ENCODE measurements at places on chromosomes 1 and 21.
A peak's percentile ranks its signal among the peaks of the same experiment; 100 is the strongest.

DNA sequence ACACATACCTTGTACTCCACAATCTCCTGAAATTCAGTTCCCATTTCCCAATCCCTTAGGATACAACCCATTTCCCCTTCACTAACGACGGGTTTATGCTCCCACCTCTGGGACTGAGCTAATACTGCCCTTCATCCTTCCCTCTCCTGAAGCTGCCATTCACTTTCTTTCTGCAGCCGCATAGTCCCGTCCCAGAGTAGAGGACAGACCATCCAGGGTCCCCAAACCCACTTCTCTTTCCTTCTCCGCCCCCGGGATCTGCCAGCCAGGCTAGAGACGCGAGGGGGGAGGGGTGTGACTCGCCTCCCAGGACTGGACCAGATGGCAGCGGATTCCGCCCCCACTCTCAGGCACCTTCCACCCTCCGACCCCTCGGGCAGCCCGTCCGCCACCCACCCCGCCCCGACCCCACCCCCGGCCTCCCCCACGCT, 679 bp downstream of the ABL2 start:
- peak; percentile 29 for DNase-seq

- DNase-seq, result peak; percentile 25
Measured at GRCh38 chr1:52368383-52369172, 2.6 kb upstream of the CC2D1B start.

DNA sequence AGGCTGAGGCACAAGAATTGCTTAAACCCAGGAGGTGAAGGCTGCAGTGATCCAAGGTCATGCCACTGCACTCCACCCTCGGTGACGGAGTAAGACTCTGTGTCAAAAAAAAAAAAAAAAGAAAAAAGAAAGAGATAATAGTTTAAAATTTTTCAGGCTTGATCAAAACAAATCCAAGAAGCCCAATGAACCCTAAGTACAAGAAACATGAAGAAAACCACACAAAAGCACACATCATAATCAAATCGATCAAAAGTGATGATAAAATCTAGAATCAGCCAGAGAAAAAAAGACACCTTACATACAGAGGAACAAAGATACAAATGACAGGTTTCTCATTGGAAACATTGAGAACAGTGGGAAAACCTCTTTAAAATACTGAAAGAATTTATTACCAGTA, 31.5 kb downstream of the LDLRAD1 start:
- DNase-seq, result no peak

GRCh38 chr1:245685111-245685810, 530.5 kb downstream of the KIF26B start:
- DNase-seq, result no peak

DNA sequence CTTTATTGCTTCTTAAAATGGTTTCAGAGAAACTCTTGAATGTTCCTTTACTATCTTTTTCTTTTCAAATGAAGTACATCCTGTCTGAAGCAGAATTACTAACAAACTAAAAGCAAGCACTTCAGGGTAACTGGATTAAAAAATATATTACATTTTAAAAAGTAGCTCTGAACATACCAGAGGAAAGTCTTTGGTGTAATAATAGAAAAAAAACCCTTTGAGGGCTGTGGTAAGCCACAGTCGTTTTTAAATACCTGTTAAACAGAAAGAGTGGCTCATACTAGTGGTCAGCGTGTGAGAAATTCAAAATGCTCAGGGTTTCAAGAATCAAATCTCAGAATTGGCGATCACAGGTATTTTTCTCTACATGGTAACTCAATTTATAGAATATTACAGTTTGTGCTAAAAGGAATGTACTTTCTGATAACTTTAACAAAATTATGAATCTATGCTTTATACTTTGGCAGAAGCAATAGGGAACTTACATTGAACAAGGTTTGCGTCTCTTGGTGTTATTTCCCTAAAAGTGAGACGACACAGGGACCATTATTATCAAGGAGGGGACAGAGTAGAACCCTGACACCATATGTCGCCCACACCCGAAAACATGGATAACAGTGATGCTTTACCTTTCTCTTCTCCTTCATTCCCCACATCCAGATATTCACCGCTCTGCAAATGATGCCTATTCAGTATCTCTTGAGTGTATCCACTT, 97.0 kb upstream of the DPH5 start:
- DNase-seq, result no peak

GRCh38 chr1:29653886-29654450, 417.6 kb downstream of the PTPRU start:
- DNase-seq, result no peak

GRCh38 chr1:116807394-116808199, 53.4 kb downstream of the CD2 start:
- DNase-seq, result no peak

DNA sequence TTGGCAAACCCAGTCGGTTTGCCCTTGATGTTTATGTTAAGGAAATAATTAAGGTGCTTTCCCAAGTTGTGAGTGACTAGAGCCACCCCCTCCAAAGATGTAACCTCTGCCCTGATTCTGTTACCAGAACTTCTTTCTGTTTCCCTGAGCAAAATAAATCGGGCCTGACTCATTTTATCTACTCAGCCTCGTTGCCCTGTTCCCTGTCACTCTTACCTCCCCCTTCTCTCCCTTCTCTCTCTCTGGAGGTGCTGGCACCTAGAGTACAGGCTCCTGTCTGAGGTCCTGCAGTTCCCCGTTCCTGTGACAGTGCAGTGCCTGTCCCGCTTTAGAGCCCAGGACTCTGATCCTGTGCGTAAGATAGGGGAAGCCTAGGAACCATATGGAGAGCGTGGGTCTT, 35.4 kb downstream of the CXADR start:
- DNase-seq, result no peak

DNA sequence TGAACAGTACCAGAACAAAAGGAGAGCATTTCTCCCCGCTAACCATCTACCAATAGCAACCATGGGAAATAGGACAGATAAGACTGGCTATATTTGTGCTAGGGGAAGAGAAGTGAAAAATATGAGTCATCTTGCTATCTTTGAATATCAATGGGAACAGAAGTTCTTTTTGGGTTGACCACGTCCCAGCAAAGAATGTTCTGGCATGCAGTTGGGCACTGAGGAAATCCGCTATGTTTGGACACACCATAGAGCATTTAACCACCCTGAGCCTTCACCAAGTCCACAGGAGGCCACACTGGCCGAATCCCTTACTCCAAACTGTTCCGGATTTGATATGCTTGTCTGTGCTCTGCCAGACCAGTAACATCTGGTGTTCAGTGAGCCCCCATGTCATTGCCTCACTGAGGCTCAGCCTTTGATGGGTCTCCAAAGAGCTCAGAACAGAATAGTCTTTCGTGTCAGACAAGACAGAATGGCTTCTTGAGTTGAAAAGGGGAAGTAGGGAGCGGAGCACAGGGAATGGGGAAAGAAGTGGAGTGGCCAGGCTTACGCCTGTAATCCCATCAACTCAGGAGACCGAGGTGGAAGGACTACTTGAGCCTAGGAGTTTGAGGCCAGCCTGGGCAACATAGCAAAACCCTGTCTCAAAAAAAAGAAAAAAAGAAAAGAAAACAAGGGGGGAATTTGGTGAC, 81.4 kb downstream of the SMYD2 start:
- DNase-seq, result peak; percentile 77

DNA sequence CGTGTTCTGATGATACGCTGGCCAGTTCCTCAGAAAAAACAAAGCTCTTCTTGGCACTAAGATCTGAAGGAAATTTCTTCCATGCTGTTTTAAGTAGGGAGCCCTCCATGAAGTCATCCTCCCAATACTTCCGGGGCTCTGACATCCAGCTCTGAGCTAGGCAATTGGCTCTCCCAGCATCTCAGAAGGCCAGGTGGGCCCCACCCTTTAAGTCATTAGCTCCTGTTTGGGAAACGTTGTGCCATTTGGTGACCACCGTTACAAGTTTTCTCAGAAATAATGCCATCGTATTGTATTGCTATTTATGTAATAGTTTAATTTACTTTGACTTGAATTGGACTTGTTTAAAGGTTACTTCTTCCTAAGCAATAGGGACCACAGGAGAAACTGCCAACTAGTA, 130.3 kb upstream of the EDN2 start:
- DNase-seq, result no peak

- peak; percentile 93 for DNase-seq
Measured at GRCh38 chr1:30877205-30877912, 31.2 kb downstream of the SDC3 start.

- DNase-seq, result no peak
Measured at GRCh38 chr1:201499191-201499590, 7.7 kb downstream of the CSRP1 start.

DNA sequence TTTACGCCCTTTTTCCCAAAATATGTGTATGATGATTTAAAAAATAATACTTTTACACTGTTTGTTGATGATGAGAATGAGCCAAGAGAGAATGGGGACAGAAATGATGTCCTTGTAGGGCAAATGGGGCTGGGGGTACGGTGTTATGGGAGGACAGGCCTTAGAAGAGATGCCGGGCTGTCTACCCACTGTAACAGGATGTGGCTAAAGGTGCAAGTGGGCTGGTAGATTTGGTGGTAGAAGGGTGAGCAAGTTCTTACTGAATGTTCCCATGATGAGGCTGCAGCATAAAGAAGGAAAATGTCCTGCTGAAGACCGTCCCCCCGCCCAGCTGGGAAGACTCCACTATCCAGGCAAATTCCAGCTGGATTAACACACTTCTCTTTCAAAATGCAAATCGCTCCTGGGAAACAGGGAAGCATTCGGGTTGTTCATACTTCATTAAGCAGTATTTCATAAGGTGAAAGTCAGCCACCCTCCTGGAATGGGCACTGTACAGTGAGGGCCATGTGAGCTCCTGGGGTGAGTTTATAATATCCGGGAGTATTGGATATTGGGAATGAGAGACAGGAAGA, 14.0 kb downstream of the GPA33 start:
- DNase-seq, result no peak

- no peak for DNase-seq
Measured at GRCh38 chr1:228513236-228513900, 26.2 kb downstream of the RNF187 start.

GRCh38 chr1:153959454-153959853, 1.0 kb upstream of the CRTC2 start:
- no peak for DNase-seq

DNA sequence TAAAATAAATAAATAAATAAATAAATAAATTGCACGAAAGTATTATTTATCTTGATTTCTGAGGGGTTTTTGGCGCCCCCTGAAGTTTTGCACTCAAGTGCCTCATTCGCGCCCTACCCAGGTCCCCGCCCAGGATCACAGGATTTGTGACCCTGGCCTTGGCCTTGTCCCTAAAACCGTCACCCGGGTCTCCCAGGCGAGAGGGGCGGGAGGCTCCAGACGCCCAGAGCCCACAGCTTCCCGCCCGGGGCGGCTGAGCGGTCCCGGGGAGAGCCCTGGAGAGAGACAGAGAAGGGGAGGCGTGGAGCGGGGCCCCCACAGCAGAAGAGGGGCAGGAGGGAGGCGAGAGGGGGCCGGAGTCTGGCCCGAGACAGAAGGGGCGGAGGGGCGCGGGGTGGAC, 91.8 kb upstream of the CASZ1 start:
- no peak for DNase-seq

DNA sequence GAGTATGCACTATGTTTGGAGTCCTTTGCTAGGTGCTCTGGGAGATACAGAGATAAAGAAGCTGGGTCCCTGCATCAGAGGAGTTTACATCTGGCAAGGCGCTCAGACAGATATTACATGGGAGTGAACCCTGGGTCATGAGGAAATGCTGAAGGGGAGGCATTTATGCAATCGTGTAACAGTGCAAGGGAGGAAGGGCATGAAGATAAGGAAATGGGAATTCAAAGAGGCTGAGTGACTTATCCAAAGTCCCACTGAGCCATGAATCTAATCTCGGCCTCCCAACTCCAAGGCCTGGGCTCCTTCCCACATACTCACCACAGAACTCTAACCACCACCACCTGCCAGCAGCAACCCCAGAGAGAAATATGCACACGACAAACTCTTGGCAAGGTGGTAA, 51.6 kb downstream of the FAM163A start:
- DNase-seq, result no peak

DNA sequence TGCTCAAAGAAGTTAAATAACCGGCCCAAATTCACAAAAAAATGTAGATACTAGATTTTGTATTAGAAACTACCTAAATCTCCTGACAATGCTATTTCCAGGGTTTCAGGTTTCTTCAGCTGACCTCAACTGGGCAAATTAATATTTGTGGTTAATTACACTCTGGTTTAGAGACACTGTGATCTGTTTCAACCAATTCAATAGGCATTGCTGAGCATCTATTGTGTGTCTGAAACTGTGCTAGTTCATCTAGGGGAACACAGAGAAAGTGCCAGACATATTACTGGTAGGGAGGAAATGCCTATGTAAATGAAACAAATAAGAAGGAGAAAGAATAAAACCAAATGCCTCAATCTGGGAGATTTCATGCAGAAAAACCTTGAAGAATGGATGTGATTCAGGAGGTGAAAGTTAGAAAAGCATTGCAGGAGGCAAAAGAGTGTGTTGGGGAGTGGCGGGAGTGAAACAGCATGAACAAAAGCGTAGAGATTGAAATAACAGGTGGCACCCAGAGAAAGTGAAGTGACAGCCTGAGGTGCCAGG, 51.3 kb upstream of the IVNS1ABP start:
- DNase-seq, result no peak

- DNase-seq, result no peak
Measured at GRCh38 chr1:64875101-64875500, 91.2 kb downstream of the JAK1 start.

DNA sequence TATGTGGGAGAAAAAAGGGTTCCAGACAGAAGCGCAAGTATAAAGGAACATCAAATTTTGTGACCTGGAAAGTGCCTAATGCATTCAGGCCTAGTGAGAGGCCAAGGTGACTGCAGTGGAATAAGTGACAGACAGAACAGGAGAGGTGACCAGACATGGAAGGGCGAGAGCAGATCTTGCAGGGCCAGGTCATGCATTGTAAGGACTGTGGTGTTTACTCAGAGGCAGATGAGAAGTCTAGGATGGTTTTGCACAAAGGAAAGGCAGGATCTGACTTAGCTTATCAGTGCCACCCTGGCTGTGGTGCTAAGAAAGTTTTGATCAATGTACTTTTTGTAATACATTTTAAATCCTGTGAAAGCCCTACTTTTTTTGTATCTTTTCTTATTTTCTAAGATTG, 34.1 kb upstream of the AHCYL1 start:
- DNase-seq, result no peak

DNA sequence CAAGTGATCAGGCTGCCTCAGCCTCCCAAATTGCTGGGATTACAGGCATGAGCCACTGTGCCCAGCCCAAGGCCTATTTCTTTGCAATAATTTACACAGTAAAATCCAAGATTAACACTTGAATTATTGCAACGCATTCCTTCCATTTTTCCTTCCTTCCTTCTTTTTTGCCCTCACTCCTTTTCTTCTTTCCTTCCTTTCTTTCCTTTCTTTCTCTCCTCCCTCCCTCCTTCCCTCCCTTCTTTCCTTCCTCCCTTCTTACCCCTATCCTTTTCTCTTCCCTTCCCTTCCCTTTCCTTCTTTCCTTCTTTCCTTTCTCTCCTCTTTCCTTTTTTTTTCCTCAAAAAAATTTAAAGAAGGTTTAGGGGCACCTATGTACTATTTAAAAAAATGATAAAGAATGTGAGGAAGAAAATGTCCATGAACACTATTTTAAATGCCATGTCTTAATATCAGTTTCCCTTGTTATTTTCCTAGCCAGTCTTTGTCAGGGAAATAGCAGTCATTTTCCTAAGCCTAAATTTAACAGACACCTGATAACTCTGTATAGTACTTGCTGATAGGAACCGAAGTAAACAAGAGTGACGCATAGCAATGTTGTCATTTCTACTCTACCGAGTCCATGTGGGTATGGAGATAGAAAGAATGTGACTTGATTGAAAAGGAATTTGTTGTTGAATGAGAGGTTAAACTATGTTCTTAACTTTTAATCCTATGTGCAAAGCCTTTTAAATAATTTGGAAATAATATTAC, 79.8 kb upstream of the HMCN1 start:
- DNase-seq, result peak; percentile 9

GRCh38 chr1:98001764-98002163, 80.9 kb upstream of the DPYD start:
- DNase-seq, result peak; percentile 63

Data from AG10803 (cell line).